Adrenal gland (tissue), 19 donors: ENCODE measurements at places on chromosomes 4 and X. TPM values are rescaled to one million over a fixed set of nuclear protein-coding genes. Genes with fewer than 3 reads are reported as not detected.

GRCh38 chr4:122450847-122451246 is 5.7 kb downstream of the IL2 start:
- DNase-seq, result no peak
- H3K4me1 ChIP-seq, result no peaks in the 10 kb centered on the region
- H3K4me3 ChIP-seq, result no peak overlapping the region
- no peaks in the 10 kb centered on the region for H3K36me3 ChIP-seq
- no peak overlapping the region for H3K27ac ChIP-seq

Gene NEXMIF
- 1.8 TPM for total RNA-seq

Gene VEGFD
- total RNA-seq, result 18.8 TPM

GRCh38 chr4:182134261-182134660 is 108.9 kb upstream of the TENM3 start:
- no peaks in the 10 kb centered on the region for H3K4me1 ChIP-seq
- no peaks in the 10 kb centered on the region for H3K36me3 ChIP-seq
- no peaks in the 10 kb centered on the region for H3K27me3 ChIP-seq

Gene MAGEA2B
- total RNA-seq, result not detected

DNA sequence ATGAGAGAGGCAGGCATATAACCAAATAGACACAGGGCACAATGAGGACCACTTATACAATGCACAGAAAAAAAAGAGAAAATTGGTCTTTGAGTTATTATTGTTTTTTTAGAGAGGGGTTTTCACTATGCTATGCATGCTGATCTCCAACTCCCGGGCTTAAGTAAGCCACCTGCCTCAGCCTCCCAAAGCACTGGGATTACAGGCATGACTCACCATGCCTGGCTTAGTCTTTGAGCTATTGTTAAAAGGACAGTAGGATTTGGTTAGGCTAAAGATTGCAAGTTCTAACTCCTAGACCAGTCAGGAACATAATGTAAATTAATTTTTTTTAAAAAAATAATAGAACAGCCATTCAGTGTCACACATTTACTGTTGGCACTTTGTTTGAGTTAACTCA is 340.1 kb downstream of the GPAT3 start:
- no peaks in the 10 kb centered on the region for H3K4me1 ChIP-seq
- H3K36me3 ChIP-seq, result no peaks in the 10 kb centered on the region
- H3K4me3 ChIP-seq, result no peak overlapping the region
- H3K27ac ChIP-seq, result no peak overlapping the region
- H3K27me3 ChIP-seq, result no peaks in the 10 kb centered on the region
- DNase-seq, result no peak
